ENCODE measurements at places on chromosomes 6 and 20.
A peak's percentile ranks its signal among the peaks of the same experiment; 100 is the strongest.

- DNase-seq = no peak
These were observed 99.5 kb upstream of the BHLHE23 start for GRCh38 chr20:63106108-63106764.

- no peak for DNase-seq
These were observed 80.6 kb downstream of the PHF3 start for GRCh38 chr6:63716169-63716568.

- DNase-seq = peak; percentile 90
These were observed 165.2 kb upstream of the AGPAT4 start for GRCh38 chr6:161439093-161439492.

- DNase-seq = no peak
These were observed 102.9 kb upstream of the FRMD1 start for GRCh38 chr6:168181876-168182275.

DNA sequence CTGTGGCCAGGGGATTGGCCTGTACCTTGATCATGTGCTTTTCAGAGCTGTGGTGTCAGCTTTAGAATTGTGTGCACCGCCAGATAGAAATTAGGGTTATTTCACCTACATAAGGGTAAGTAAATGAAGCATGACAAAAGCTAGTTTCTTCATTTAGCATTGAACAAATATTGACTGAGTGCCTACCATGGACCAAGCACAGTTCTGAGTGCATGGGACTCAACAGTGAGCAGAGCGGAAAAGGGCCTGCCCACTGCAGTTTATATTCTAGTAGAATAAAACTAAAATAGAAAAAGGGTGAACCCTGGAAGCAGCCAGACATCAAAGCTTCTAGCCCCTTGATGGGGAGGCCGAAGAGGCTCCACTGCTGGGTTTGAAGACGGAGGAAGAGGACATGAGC is 25.6 kb downstream of the ECT2L start:
- DNase-seq = peak; percentile 33

- DNase-seq = no peak
These were observed 121.7 kb upstream of the NXT1 start for GRCh38 chr20:23228912-23229311.

- peak; percentile 23 for DNase-seq
These were observed 77.1 kb downstream of the JARID2 start for GRCh38 chr6:15322781-15323536.

- peak; percentile 80 for DNase-seq
These were observed 800 bp downstream of the ABCC10 start for GRCh38 chr6:43428112-43428570.

- peak; percentile 84 for DNase-seq
These were observed 12.5 kb upstream of the TMEM30A start for GRCh38 chr6:75296811-75297779.

GRCh38 chr20:47862574-47863240 is 77.4 kb upstream of the SULF2 start:
- no peak for DNase-seq

GRCh38 chr6:125129354-125129753 is 24.2 kb upstream of the TPD52L1 start:
- no peak for DNase-seq

DNA sequence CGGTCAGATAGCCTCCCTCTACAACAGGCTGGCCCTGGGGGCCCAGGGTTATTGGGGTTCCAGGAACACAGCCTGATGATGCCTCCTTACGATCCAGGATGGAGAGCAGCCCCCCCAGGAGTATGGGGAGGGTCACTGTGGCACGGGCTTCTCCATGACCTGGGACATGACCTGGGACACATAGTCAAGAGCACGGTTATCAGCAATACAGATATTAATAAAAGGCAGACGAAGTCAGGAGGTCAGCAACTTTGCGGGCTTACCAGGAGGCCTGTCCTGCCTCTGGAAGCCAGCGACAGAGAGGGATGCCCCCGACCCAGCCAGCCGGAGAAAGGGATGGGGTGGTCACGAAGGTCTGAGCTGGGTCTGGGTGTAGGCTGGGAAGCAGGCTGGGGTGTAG is 795 bp downstream of the MMP24OS start:
- no peak for DNase-seq

DNA sequence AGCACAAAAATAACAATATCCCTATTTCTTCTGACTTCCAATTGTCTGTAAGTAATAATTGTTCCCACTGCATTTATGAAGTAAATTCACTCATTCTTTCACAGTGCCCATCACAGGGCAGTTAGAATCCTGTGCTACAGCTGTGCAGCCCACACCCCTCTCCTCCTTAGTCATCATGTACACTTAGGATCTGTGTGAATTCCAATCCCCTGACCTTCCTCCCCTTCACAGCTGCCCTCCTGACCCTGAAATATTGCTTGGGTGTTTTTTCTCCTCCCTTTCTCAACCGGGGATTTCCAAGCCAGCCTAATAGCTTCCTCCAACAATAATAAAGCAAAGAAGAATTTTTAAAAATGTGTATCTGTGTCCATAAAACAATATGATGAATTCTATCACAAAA is 91.5 kb upstream of the BEND6 start:
- DNase-seq = peak; percentile 58
